ENCODE measurements at places on chromosomes 5 and 9. TPM values are rescaled to one million over a fixed set of nuclear protein-coding genes. Genes with fewer than 3 reads are reported as not detected.
A peak's percentile ranks its signal among the peaks of the same experiment; 100 is the strongest.

- DNase-seq, result peak; percentile 53
Observed at GRCh38 chr5:56900858-56901578, 8.4 kb upstream of the SETD9 start.

- DNase-seq, result peak; percentile 19
Observed at GRCh38 chr9:81637276-81637675, 52.1 kb downstream of the TLE1 start.

GRCh38 chr5:138743484-138743883 is 9.7 kb upstream of the CTNNA1 start:
- no peak for DNase-seq

DNA sequence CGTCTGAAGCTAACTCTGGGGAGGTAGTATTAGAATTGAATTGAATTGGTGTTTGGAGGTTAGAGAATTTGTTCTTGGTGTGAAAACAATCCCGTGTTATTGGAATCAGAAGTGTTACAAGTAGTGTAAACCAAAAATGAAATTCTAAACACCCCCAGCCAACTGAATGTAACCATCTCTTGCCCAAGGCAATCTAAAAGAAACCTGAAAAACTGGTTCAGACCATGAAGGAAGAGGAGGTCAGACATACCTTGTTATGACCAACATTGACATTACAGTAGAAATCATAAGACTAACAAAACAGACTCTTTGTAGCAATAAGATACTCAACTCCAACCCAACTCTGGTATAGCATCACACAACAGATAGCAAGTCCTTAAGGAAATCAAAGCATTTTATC is 159.0 kb downstream of the TUSC1 start:
- no peak for DNase-seq

DNA sequence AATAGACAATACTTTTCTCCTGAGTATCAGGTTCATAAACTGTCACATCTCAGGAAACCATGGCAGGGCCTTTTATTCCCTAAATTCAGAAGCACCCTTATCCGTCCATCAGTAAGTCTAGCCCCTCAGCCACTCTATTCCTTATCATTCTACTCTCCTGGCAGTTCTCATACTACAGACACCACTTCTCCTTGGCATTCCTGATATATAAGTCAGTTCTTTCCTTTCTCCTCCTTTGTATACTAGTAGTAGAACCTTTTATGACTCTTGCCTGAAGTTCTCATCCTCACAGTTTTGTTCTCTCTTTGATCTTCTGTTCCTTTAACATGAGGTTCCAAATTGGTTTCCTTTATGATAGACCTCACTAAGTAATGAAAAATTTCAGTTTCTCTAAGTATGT is 29.3 kb downstream of the GRAMD2B start:
- no peak for DNase-seq

- DNase-seq, result no peak
Observed at GRCh38 chr9:113356686-113357292, 7.4 kb downstream of the BSPRY start.

The CDKN2A gene
- 32.5 TPM for total RNA-seq

The WDR38 gene
- total RNA-seq, result not detected

The FST gene
- 52.5 TPM for total RNA-seq

The ROPN1L gene
- 0.32 TPM for total RNA-seq

The RBM18 gene
- total RNA-seq, result 9.3 TPM

Data from fibroblast of villous mesenchyme (primary cell).